ENCODE measurements at places on chromosomes 7 and 10.

DNA sequence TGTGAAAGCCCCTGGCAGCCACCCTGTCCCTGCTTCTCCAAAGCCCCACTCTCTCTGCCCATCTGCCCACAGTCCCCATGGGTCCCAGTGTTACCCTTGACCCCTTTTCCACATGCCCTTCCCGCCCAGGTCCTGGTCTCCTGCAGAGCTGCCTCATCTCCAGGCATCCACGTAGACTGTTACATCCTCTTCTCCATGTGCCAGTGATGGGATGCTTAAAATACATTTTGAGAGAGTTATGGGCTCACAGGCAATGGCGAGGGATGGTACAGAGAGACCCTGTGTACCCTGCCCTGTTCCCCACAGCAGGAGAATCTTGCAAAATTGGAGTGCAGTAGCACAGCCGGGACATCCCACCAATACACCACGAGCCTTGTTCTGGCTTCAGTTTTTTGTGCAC is 56.8 kb downstream of the GLRX3 start:
- DNase-seq: no peak

DNA sequence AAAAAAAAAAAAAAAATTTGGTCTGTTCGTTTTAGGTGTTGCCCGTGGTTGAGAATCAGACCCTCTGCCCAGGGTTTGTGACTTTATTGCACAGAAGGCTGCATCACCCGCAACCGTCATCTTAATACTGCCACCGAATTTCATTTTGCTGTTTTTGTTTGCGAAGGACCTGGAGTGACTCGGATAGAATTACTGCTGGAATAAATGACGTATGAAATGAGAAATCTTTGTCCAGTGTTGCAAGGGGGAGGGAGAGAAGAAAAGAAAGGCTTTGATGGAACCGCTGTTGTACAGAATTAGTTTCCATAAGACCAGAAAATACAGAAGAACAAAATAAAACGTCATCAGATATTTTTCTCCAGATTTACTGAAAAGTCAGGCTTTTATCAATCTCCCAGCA is 103.3 kb downstream of the GALNT17 start:
- DNase-seq: no peak

GRCh38 chr10:36730316-36730715 is 395.1 kb upstream of the ANKRD30A start:
- no peak for DNase-seq

DNA sequence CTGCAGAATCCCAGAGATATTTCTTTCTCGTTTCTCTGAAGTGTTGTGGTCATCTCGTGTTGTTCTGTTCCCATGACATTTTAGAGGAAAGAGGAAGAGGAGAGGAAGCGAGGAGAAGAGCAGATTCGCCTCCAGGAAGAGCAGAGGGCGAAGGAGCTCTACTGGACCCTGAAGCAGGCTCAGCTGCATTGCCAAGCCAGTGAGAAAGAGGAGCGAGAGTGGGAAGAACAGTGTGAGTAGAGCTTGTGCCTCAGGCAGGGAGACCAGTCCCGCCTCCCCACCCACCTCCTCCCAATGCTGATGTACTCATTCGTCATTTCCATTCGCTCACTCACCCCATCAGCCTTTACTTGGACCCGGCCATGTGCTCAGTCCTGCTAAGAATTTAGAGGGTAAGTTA is 50.8 kb downstream of the SH2D4B start:
- no peak for DNase-seq

GRCh38 chr7:22787951-22788350 is 34.7 kb downstream of the TOMM7 start:
- DNase-seq: no peak

DNA sequence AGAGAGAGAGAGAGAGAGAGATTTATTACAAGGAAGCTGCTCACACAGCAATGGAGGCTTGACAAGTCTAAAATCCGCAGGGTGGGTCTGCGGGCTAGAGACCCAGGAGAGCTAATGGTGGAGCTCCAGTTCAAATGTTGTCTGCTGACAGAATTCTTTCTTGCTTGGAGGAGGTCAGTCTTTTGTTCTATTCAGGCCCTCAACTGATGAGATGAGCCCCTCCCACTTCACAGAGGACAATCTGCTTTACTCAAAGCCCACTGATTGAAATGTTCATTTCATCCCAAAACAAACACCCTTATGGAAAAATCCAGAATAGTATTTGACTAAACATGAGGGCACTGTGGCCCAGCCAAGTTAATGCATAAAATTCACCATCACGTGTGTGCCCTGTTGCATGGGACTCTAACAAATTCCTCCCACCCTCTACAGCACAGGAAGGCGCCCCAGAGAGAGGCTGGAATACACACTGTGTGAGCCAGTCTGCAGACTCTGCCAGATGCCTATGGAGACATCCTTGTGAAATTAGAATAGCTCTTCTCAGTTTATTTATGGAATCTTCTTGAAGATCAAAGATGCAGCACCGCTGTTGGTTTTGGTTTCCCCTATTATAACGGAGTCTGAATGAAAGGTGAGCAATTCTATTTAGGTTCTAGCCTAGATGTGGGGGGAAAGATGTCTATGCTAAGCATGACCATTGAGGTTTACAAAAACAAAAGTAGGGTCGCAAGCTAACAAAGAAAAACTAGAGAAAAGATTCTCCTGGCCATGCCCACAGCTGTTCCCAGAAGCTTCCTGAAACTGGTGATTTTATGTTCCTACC is 123.0 kb upstream of the SFMBT2 start:
- no peak for DNase-seq

GRCh38 chr7:51111241-51111940 is 205.2 kb downstream of the COBL start:
- DNase-seq: no peak

- no peak for DNase-seq
These were observed 5.7 kb upstream of the LAT2 start for GRCh38 chr7:74203956-74204618.

GRCh38 chr10:22133749-22134624 is 83.8 kb downstream of the EBLN1 start:
- DNase-seq: no peak

DNA sequence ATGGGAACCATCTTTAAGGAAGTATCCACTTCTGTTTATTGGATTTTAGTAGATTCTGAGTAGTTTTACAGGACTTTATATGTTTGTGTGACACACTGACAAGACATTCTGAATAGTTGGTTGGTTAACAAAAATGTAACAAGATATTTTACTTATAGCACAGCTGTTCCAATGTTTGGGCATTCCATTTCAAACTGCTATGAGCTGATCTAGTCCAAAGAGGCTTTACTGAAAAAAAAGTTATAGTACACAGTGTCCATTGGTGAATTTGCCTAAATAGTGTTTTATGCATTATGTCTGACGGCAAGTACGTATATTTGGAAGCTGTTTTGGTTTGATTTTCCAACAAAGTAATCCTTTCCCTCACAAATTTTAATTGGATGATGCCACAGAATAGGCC is 99.1 kb downstream of the SAMD9 start:
- DNase-seq: no peak

DNA sequence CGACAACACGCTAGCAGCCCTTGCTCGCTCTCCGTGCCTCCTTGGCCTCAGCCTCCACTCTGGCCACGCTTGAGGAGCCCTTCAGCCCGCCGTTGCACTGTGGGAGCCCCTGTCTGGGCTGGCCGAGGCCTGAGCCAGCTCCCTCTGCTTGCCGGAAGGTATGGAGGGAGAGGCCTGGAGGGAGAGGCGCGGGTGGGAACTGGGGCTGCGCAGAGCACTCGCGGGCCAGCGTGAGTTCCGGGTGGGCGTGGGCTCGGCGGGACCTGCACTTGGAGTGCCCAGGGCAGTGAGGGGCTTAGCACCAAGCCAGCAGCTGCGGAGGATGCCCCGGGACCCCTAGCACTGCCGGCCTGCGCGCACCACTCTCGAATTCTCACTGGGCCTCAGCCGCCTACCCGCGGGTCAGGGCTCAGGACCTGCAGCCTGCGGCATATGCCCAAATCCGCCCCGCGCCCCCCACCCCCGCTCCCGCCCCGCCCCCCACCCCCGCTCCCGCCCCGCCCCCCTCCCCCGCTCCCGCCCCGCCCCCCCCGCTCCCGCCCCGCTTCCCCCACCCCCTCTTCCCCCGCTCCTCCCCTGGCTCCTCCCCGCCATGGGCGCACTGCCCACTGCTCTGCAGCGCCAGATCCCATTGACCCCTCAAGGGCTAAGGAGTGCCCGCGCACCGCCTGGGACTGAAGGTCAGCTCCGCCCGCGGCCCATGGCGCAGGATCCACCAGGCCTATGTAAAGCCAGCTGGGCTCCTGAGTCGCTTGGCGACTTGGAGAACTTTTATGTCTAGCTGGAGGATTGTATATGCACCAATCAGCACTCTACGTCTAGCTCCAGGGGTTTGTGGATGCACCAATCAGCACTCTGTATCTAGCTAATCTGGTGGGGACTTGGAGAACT is 15.9 kb upstream of the ACBD5 start:
- no peak for DNase-seq

GRCh38 chr10:24569330-24569796 is 154.3 kb downstream of the ARHGAP21 start:
- DNase-seq: no peak

DNA sequence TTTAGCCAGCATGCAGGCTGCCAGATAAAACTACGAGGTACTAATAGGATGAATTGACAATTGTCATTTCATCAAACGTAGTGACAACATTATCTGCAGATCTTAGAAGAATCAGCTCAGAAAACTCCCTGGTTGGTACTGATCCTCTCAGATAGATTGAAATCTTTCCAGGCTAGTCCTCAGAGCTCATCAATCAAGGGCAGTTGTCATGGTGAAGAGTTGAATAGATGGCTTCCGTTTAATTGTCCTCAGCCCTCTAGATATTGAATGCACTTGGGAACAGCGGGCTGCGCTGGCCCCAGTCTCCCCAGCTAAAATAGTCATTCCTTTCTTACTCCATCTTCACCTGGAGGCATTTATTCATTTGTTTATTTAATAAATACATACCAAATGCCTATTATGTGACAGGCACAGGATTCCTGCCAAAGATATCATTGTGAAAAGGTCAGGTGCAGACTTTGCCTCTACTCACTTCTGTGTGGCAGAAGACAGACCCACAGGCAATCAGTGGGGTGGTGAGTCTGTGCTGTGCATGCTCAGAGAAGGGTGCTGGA is 1081.6 kb downstream of the TYW1 start:
- DNase-seq: no peak

GRCh38 chr10:12512332-12513002 is 163.1 kb downstream of the CAMK1D start:
- DNase-seq: no peak

- no peak for DNase-seq
These were observed 152.9 kb downstream of the ARID5B start for GRCh38 chr10:62054408-62054807.

DNA sequence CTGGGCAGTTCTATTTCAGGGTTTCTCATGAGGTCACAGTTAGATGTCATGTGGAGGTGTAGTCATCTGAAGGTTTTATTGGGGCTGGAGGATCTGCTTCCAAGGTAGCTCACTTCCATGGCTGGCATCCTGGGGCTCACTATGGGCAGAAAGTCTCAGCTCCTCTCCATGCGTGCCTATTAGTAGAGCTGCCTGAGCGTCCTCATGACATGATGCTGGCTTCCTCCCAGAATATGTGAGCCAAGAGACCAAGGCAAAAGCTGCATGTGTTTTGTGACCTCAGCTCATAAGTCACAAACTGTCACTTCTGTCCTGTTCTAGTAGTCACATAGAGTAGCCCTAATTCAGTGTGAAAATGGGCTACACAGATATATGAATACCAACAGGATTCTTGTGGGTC is 524.4 kb downstream of the SUGCT start:
- no peak for DNase-seq

GRCh38 chr7:30246392-30246791 is 38.0 kb upstream of the ZNRF2 start:
- no peak for DNase-seq

DNA sequence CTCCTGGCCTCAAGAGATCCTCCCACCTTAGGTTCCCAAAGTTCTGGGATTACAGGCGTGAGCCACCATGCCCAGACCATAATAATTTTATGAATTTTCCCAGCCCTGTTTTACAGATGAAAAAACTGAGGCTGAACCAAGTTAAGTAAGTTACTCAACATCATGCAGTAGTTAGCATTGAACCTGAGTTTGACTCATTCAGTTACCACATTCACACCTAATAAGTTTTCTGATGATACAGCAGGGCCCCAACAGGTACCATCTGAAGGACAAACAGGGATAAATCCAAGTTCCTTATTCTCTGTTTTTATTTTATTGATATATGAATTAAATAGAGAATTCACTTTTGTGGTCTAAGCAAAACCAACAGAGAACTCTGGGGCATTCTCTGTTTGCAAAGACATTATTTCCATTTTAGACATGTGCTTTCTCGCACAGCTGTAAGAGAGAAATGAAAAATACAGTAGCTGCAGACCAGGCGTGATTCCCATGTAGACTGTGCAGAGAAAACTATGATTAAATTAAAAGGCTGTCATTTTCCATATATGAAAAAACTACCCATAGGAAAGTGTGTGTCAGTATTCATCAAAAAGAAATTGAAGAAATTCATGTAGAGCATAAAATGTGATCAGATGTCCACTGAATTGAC is 26.6 kb downstream of the APBB1IP start:
- DNase-seq: no peak

DNA sequence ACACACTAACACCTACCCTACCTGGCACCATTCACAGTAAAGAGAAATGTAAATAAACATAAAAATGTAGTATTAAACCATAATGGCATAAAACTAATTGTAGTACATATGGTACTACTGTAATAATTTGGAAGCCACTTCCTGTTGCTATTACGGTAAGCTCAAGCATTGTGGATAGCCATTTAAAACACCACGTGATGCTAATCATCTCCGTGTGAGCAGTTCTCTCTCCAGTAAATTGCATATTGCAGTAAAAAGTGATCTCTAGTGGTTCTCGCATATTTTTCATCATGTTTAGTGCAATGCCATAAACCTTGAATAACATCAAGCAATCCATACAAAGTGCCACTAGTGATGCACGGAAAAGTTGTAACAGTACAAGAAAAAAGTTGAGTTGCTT is 75.4 kb downstream of the CFTR start:
- no peak for DNase-seq

DNA sequence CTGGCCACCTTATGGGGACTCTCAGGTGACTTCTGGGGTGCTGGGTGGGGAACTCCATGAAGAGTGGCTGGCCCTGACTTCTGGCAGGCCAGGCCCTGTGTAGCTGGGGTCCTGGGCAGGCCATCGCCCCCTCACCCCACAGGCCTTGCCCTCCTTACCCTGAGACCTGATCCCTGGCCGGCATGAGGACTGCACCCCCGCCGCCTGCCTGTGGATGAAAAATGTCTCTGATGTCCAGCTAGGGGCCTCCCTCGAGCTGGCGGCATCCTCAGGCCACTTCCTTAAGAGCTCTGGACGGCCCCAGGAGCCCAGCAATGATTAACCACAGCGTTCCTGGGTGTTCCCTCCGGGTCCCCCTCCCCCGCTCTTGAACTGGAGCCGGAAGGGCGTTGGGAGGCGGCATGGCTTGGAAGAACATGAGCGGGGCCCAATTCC is 31.8 kb upstream of the SHH start:
- DNase-seq: no peak

GRCh38 chr7:106252568-106252967 is 32.2 kb downstream of the NAMPT start:
- DNase-seq: no peak

Measured in neuronal stem cell (in vitro differentiated cells).